ENCODE measurements at places on chromosomes 11 and 22.

DNA sequence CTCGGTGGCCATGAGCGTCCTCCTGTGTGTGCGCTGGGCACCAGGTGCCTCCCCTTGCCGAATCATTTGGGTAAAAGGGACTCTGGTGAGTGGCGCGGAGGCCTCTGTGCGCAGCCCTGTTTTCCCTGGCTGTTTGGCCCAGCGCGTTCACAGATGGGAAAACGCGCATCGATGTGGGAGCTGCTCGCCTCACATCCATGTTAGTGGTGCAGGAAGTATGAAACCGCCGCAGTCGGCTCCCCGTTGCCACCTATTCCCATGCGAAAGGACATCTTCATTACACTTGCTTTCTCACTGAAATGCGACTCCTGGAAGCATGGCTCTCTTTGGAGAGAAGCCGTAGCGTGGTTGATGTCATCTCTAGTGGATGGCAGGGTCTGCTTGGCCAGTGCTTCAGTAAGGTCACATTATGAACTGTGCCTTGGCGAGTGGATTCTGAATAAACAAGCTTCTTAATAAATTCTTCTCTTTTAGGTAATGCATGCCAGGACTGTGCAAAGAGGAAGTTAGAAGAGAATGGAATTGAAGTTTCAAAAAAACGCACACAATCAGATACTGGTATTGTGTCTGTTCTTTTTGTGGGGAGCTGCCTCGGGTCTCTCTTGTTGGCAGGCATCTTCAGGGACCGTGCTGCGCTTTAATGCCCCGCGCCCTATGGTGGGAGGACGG, 26.3 kb downstream of the FAM118A start:
- no peak for DNase-seq

DNA sequence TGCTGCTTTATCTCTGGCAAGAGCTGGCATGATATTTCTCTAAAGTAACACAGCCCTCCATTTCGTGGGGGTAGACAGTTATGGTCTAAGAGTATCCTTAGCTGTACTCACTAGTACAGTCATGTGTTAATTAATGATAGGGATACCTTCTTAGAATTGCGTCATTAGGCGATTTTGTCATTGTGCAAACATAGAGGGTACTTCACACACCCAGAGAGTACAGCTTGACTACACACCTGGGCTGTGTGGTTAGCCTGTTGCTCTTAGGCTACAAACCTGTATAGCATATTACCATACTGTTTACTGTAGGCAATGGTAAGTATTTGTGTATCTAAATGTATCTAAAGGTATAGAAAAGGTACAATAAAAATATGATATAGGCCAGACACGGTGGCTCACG, 17.0 kb downstream of the XRCC6 start:
- no peak for DNase-seq

DNA sequence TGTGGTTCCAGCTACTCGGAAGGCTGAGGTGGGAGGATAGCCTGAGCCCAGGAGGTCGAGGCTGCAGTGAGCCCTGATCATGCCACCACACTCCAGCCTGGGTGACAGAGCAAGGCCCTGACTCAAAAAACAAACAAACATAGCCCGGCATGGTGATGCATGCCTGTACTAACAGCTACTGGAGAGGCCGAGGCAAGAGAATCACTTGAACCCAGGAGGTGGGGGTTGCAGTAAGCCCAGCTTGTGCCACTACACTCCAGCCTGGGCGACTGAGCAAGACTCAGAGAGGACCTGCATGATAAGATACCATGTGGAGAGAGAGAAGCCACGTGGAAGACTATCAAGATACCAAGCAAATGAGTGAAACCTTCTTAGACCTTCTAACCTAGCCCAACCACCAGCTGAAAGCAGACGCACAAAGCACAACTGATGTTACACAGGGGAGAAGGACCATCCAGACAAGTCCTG, 36.1 kb downstream of the AMBRA1 start:
- no peak for DNase-seq

- DNase-seq, result peak; percentile 50
These were observed 177.8 kb downstream of the TENM4 start for GRCh38 chr11:79263001-79263400.
